ENCODE measurements at places on chromosomes 11 and 22.

- no peaks in the 10 kb centered on the region for H3K27me3 ChIP-seq
- no peak for DNase-seq
- H3K36me3 ChIP-seq: no peaks in the 10 kb centered on the region
- H3K27ac ChIP-seq: no peak overlapping the region
- no peaks in the 10 kb centered on the region for H3K4me1 ChIP-seq
- no peak overlapping the region for H3K4me3 ChIP-seq
Observed at GRCh38 chr22:50278461-50278860, 8.3 kb upstream of the MAPK11 start.

DNA sequence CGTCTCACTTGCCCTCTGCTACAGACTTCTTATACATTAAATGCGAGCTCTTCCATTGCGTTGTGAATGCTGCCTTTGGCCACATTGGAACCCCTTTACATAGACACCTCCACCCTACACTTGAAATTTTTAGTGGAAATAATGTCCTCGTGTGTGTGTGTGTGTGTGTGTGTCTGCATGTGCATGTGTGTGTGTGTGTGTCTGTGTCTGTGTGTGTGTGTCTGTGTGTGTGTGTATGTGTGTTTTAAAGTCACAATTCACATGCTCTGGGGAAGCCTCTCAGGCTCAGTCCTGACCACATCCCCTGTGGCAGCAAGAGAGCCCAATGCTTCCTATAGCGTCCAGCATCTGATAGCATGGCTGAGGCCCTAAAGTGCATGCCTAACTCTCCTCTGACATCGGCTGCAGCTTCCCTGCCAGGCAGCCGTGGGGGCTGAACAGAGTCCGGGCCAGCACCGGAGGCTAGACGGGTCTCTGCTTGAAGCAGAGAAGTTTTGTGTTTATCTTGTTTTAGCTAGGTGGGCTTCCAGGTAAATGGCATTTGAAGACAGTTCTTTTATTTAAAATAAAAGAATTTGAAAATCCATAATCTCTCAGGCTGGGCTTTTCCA, 64.5 kb upstream of the EMID1 start:
- H3K27me3 ChIP-seq: no peaks in the 10 kb centered on the region
- H3K27ac ChIP-seq: no peak overlapping the region
- H3K36me3 ChIP-seq: no peaks in the 10 kb centered on the region
- no peaks in the 10 kb centered on the region for H3K4me1 ChIP-seq
- DNase-seq: no peak

DNA sequence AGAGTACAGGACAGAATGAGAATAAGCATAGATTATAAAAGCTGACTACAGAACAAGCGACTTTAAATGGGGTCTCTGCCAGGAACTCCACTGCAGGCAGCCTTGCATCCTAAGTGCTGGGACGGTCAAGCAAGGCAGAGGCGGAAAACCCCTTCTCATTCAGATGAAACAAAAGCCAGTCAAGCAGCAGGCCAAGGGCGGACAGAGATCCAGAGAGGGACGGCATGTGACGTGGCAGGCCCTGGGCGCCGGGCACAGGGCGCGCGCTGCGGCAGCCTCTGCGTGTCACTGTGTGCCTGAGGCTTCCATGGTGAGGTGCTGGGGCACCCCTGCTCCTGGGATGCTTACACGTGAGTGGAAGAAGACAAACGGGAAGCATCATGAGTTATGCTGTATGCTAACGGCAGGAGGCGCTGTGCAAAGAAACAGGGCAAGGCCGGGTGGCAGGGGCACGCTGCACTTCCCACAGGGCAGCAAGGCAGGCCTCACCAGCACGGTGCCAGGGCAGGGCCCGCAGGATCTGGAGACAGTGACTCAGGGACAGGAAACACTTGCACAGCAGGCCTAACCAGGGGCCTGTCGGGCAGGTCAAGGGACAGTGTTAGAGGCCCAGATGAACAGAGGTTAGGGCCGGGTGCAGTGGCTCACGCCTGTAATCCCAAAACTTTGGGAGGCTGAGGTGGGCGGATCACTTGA, 6.2 kb downstream of the TOLLIP start:
- H3K36me3 ChIP-seq: no peaks in the 10 kb centered on the region
- H3K4me1 ChIP-seq: peaks cover 5% of the 10 kb centered on the region
- no peak for DNase-seq

GRCh38 chr11:134313821-134314607, 17.8 kb upstream of the GLB1L2 start:
- H3K27ac ChIP-seq: no peak overlapping the region
- H3K27me3 ChIP-seq: no peaks in the 10 kb centered on the region
- H3K4me3 ChIP-seq: no peak overlapping the region
- H3K36me3 ChIP-seq: no peaks in the 10 kb centered on the region

GRCh38 chr11:19597206-19597605, 115.4 kb upstream of the NAV2 start:
- no peaks in the 10 kb centered on the region for H3K27me3 ChIP-seq
- no peaks in the 10 kb centered on the region for H3K4me1 ChIP-seq
- H3K27ac ChIP-seq: no peak overlapping the region
- H3K4me3 ChIP-seq: no peak overlapping the region

Measured in uterus (tissue), 4 donors.